ENCODE measurements at places on chromosomes 4 and X. TPM values are rescaled to one million over a fixed set of nuclear protein-coding genes. Genes with fewer than 3 reads are reported as not detected.

The MAGEA3 gene
- not detected for total RNA-seq

The RNF175 gene
- total RNA-seq, result 10.2 TPM

The SYNPO2 gene
- 152 TPM for total RNA-seq

The CFAP47 gene
- not detected for total RNA-seq

The CHIC2 gene
- total RNA-seq, result 18.7 TPM

The RS1 gene
- not detected for total RNA-seq

The GABRE gene
- total RNA-seq, result 4.2 TPM

The SHROOM4 gene
- total RNA-seq, result 9.2 TPM

GRCh38 chr4:24764345-24764744 is 31.0 kb upstream of the SOD3 start:
- no peak for DNase-seq

GRCh38 chrX:113558576-113558975 is 717.9 kb upstream of the AMOT start:
- no peak for DNase-seq

GRCh38 chrX:129522184-129523078 is 859 bp downstream of the SMARCA1 start:
- DNase-seq, result no peak

DNA sequence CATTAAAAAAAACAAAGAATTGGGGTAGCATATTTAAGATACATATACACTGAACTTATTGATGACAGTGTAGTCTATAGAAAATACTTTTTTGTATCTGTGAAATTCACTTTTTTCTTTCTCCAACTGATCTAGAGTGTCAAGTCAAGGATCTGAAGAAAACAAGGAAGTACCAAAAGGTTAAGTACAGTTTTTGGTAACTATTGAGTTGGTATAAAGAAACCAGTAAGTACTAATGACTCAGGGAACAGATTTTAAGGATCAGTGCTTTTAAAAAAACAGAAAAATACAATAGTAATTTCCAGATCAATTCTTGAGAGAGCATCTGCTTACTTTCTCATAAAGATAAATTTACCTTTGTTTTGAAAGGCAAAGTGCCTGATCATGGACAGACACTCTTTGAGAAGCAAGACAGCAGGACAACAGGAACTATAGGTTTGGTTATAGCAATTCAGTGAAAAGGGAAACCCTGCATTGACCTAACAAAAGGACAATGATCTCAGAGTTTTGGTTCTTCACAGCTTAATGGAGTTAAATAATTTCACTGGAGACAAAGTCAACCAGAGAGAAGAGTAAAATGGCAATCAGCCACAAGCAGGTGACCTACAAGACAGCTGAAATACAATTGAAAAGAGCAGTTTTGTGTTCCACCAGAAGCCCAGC is 23.4 kb downstream of the TRMT10A start:
- no peak for DNase-seq

- no peak for DNase-seq
Observed at GRCh38 chr4:100164808-100165760, 25.2 kb downstream of the DDIT4L start.

- no peak for DNase-seq
Observed at GRCh38 chrX:51955200-51955599, 61.8 kb downstream of the MAGED1 start.

GRCh38 chr4:16579866-16580265 is 318.6 kb downstream of the LDB2 start:
- DNase-seq, result no peak

DNA sequence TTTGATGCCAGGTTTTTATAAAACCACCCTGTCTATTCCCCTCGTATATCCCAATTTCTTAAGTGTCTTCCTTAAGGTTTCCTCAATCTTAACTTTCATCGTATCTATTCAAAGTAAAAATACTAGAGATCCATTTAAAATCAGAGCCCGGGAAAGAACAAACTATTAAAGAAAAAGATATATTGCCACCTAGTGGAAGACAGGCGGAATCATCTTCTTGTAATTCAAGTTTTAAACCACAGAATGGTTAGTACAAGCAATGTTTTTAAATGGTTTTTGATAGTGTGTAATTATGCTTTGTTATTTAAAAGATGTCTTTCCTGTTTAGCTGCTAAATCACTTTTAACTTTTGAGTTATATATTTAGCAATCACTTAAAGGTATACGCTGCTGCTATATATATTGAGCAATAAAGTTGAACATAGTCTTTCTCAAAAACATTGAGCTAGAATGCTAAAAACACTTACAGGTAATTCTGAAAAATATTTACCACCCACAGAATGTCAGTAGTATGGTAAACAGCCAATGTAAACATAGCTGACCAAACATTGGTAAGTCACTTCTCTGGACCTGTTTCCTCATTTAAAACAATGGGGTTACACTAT is 18.2 kb downstream of the PRDM8 start:
- no peak for DNase-seq

- DNase-seq, result no peak
Observed at GRCh38 chrX:23334848-23335599, at the start of gene PTCHD1. PTCHD1 (plus strand) TSS chrX:23334849; CDS start chrX:23334876, 27 bp downstream.

DNA sequence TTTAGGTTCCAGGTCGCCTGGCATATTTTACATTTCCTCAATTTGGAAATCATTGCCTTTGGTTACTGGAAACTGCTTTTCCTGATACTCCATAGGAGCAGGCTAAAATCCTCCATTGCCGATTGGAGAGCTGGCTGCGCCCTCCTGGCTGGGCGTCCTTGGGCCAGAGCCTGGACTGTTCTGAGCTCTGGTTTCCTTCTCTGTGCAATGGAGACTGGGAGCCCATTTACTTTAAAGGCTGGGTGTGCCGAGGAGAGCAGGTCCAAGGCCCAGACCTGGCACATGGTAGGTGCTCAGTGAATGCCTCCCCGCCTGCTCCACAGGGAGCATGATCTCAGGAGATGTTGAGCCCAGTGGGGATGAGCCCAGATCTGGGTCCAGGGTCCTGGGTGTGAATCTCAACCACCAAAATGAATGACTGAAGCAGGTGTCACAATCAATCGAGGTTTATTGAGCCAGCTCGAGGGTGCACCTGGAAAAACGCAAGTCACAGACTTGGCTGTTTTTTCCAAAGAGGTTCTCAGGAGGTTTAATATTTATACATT is 50.0 kb downstream of the EVC start:
- DNase-seq, result no peak

- DNase-seq, result no peak
Observed at GRCh38 chr4:48504352-48504751, 14.3 kb downstream of the ZAR1 start.

Measured in right atrium auricular region (tissue), 2 donors.